ENCODE measurements at places on chromosomes 2 and 18.

GRCh38 chr2:105748566-105748965, 3.9 kb downstream of the NCK2 start:
- no peak overlapping the region for H3K27ac ChIP-seq
- peaks cover 3% of the 10 kb centered on the region for H3K27me3 ChIP-seq
- DNase-seq, result no peak

- H3K36me3 ChIP-seq, result peaks cover 28% of the 10 kb centered on the region
- peak; percentile 32 for DNase-seq
- peak overlapping the region; percentile 77 for H3K27ac ChIP-seq
- H3K27me3 ChIP-seq, result no peaks in the 10 kb centered on the region
Observed at GRCh38 chr2:28801726-28802125, 8.9 kb upstream of the SPDYA start.

GRCh38 chr2:108184419-108184818, 55.3 kb upstream of the SULT1C3 start:
- no peak overlapping the region for H3K4me3 ChIP-seq
- H3K27ac ChIP-seq, result no peak overlapping the region
- H3K27me3 ChIP-seq, result peaks cover 5% of the 10 kb centered on the region
- peak; percentile 24 for DNase-seq
- H3K36me3 ChIP-seq, result no peaks in the 10 kb centered on the region
- peaks cover 8% of the 10 kb centered on the region for H3K4me1 ChIP-seq

DNA sequence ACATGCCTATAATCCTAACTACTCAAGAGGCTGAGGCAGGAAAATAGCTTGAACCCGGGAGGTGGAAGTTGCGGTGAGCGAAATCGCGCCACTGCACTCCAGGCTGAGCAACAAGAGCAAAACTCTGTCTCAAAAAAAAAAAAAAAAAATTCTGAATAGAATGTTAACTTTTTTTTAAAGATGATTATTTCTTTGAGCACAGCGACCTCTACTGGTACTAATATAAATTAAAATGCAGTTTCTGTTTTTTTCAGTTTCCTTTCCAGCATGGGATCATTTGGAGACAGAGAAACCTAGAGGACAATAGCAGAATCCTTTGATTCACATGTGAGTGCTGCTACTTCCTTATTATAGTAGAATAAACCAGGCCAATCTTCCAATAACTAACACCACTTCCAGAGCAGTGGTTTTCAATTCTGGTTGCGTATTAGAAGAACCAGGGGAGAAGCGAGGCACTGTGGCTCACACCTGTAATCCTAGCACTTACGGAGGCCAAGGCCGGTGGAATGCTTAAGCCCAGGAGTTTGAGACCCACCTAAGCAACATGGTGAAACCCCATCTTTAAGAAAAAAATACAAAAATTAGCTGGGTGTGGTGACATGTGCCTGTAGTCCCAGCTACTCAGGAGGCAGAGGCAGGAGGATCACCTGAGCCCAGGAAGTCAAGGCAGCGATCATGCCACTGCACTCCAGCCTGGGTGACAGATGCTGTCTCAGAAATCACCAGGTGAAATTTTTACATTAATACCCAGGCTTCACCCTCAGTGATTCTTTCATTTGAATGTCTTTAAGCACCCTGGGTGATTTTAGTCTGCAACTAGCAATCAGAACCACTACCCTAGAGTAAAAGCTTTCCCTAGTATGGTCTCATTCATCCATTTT, 10.1 kb downstream of the SRSF7 start:
- DNase-seq, result peak; percentile 55
- H3K4me1 ChIP-seq, result peaks cover 21% of the 10 kb centered on the region
- H3K27me3 ChIP-seq, result no peaks in the 10 kb centered on the region
- peak overlapping the region; percentile 59 for H3K27ac ChIP-seq
- peaks cover 42% of the 10 kb centered on the region for H3K36me3 ChIP-seq

DNA sequence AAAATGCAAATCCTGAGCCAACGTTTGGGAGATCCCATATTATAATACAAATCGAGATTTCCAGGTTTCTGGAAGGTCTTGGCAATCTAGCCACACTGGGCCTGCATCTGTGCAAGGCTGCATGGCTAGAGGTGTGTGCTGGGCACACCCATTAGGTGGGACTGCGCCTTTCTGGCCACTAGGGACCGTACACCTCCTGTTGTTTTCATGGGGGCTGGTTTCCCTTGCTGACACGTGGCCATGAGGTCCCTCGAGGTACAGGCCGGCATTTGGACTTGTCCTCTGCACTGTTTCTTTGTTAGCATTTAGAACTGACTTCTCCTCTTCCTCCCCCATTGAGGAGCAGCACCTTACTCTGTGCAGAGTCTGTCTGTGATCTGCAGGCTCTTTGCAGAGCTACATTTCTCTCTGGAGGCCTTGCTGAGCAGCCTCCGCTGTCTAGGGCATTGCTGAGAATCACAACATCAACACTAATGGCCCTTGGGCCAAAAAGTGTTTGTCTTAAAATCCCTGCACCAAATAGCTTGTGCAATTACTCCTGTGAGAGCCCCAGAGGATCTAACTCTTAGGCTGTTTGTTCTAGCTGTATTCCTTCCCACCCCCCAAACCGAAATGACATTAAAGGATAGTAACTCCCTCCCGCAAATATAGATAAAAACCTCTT, 131.2 kb downstream of the NEDD4L start:
- no peak overlapping the region for H3K4me3 ChIP-seq
- peaks cover 16% of the 10 kb centered on the region for H3K4me1 ChIP-seq
- DNase-seq, result no peak

GRCh38 chr18:61600422-61600821, 267.2 kb downstream of the CDH20 start:
- no peak overlapping the region for H3K4me3 ChIP-seq
- no peaks in the 10 kb centered on the region for H3K27me3 ChIP-seq

DNA sequence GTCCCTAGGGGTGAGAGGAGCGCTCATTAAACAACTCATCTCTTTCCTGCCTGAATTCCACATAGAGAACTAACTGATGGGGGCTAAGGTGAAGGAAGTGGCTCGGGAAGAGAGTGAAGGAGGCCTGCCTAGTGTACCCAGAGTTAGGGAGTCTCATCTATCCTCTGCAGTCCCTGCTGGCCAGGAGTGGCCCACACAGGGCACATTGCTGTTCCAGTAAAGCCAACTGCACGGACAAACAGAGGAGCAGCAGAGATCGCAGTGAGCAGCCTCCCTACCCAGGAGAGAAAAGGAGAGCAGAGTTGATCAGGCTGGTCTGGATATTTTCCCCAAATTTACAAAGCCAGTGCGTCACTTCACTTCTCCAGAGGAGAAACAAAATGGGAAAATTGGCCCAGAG, 16.9 kb upstream of the FN1 start:
- peaks cover 37% of the 10 kb centered on the region for H3K4me1 ChIP-seq
- no peak for DNase-seq
- H3K4me3 ChIP-seq, result no peak overlapping the region
- H3K27ac ChIP-seq, result no peak overlapping the region

- no peak overlapping the region for H3K4me3 ChIP-seq
- peaks cover 28% of the 10 kb centered on the region for H3K36me3 ChIP-seq
- DNase-seq, result no peak
- H3K4me1 ChIP-seq, result no peaks in the 10 kb centered on the region
- H3K27ac ChIP-seq, result no peak overlapping the region
Observed at GRCh38 chr2:37110306-37111212, 26.2 kb downstream of the GPATCH11 start.

GRCh38 chr2:236601316-236602202, 31.9 kb downstream of the ACKR3 start:
- H3K36me3 ChIP-seq, result peaks cover 7% of the 10 kb centered on the region
- no peaks in the 10 kb centered on the region for H3K27me3 ChIP-seq

GRCh38 chr18:45046228-45046627, 365.5 kb downstream of the SETBP1 start:
- H3K4me3 ChIP-seq, result no peak overlapping the region
- H3K4me1 ChIP-seq, result peaks cover 11% of the 10 kb centered on the region
- no peak for DNase-seq
- peaks cover 12% of the 10 kb centered on the region for H3K27me3 ChIP-seq

DNA sequence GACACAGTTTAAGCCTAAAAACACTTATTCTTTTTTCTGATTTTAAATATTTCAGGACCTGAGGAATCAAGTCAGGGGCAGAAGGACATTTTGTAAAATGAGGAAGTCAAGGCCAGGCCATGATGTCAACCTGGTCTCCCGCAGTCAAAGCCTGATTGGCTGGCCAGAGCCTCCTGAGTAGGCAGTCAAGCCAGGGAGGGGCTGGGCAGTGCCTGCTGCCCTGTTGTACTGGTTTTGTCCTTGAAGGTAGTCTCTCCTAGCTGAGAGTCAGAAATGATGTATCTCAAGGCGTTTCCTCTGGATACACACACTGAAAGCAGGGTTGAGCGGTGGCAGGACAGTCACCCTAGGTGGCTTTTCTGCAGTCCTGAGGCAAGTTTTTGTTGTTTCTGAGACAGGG, 19.8 kb downstream of the CCT7 start:
- no peak overlapping the region for H3K4me3 ChIP-seq
- peaks cover 22% of the 10 kb centered on the region for H3K36me3 ChIP-seq
- no peaks in the 10 kb centered on the region for H3K4me1 ChIP-seq
- H3K27ac ChIP-seq, result no peak overlapping the region

DNA sequence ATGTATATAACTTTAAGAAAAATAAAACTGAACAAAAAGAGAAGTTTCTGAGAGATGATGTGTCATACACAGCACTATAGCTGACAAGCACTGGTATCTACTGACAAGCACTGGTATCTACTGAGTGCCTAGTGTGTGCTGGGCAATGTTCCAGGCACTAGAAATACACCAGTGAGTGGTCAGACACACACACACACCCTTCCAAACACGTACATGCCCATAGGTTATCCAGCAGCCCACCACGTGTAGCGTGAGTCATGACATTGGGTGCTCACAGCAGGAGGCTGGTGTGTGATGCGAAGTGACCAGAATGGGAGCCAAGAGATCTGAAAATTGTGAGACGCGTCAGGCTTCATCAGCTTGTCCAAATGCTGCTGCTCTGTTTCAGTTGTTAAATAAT, 12.2 kb upstream of the GNAL start:
- no peak overlapping the region for H3K4me3 ChIP-seq
- H3K27ac ChIP-seq, result no peak overlapping the region

- no peak overlapping the region for H3K27ac ChIP-seq
- H3K36me3 ChIP-seq, result no peaks in the 10 kb centered on the region
- H3K27me3 ChIP-seq, result peaks cover 4% of the 10 kb centered on the region
Observed at GRCh38 chr2:239600001-239600593, 199.3 kb upstream of the HDAC4 start.

GRCh38 chr2:164967781-164968228, 12.5 kb upstream of the SLC38A11 start:
- no peaks in the 10 kb centered on the region for H3K27me3 ChIP-seq
- peak overlapping the region; percentile 41 for H3K4me3 ChIP-seq
- H3K4me1 ChIP-seq, result peaks cover 76% of the 10 kb centered on the region
- peaks cover 33% of the 10 kb centered on the region for H3K36me3 ChIP-seq
- peak; percentile 99 for DNase-seq

- DNase-seq, result no peak
- H3K4me3 ChIP-seq, result no peak overlapping the region
- peaks cover 2% of the 10 kb centered on the region for H3K27me3 ChIP-seq
- H3K4me1 ChIP-seq, result peaks cover 14% of the 10 kb centered on the region
- no peaks in the 10 kb centered on the region for H3K36me3 ChIP-seq
Observed at GRCh38 chr2:54090521-54091117, 24.8 kb upstream of the ACYP2 start.

DNA sequence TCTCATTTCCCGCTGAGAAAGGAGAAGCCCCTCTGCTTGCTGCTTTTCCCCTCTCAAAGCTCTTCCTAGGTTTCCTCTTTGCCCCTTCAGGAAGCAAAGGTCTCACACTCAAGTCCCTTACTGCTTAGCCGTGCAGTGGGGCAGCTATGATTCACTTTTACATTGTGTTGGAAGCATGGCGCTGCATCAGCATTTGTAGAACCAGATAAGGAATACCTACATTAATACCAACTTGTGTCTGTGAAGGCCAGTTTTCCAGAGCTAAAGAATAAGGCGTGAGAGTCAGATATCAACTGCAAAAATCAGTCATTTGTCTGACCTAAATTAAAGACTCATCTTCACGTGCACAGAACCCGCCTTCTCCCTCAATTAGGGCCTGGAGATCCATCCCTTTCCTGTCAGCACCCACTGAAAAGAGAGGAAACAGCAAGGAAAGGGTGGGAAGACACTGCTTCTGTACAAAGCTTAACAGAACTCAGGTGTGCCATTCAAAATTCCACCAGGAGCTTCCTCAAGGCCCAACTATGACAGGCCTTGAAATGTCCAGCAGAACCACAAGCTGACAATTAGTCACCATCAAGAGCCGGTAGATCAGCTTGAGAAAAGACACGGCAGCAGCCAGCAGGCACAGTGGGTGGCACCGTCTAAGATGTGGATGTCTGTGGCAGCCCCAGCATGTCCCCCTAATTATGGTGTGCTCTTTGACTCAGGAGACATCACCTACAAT, 16.1 kb upstream of the XDH start:
- H3K27ac ChIP-seq, result no peak overlapping the region
- H3K27me3 ChIP-seq, result no peaks in the 10 kb centered on the region
- H3K4me1 ChIP-seq, result peaks cover 41% of the 10 kb centered on the region
- no peak overlapping the region for H3K4me3 ChIP-seq
- no peak for DNase-seq
- H3K36me3 ChIP-seq, result no peaks in the 10 kb centered on the region

GRCh38 chr2:145495590-145495989, 975.7 kb upstream of the ZEB2 start:
- peaks cover 9% of the 10 kb centered on the region for H3K36me3 ChIP-seq
- H3K27ac ChIP-seq, result no peak overlapping the region
- H3K4me3 ChIP-seq, result no peak overlapping the region
- H3K27me3 ChIP-seq, result no peaks in the 10 kb centered on the region
- no peak for DNase-seq

DNA sequence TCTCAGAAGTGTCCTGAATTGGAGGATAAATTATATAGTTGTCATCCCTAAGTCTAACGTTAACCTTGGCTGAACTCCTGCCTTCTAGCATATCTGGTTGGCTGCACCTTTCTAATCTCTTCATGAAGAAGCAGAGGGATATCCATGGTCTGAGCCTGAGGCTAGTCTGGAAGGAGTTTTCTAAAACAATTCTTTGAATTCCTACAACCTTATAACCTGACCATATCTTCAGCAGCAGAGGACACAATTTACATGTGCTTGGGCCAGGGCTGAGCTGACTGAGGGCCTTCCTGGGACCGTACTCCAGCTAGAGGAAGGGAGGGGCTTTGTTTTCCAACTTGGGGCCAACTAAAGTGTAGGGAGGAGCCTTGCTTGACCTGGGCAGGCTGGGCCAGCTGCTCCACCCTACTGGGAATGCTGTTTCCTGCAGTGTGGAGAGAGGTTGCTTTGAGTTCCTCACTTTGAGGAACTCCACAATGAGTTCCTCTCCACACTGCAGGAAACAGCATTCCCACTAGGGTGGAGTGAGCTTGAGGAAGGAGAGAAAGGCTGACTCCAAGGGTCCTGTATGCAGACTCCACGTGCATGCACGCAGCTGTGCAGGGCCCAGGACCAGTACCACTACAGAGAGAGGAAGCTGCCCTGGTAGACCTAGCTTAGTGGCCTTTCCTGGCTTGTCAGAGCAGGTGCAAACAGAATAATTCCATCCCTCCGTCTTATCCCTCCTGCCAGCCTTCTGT, 19.6 kb downstream of the CEP68 start:
- no peak for DNase-seq
- H3K36me3 ChIP-seq, result peaks cover 26% of the 10 kb centered on the region
- H3K4me1 ChIP-seq, result peaks cover 47% of the 10 kb centered on the region

GRCh38 chr18:39799006-39799405, 2156.0 kb upstream of the PIK3C3 start:
- DNase-seq, result peak; percentile 14
- peak overlapping the region; percentile 98 for H3K4me3 ChIP-seq
- peaks cover 30% of the 10 kb centered on the region for H3K4me1 ChIP-seq
- H3K27ac ChIP-seq, result peak overlapping the region; percentile 88
- H3K27me3 ChIP-seq, result no peaks in the 10 kb centered on the region
- no peaks in the 10 kb centered on the region for H3K36me3 ChIP-seq

Data from HFFc6 (cell line).